CD4-positive, alpha-beta memory T cell (primary cell): ENCODE measurements at places on chromosomes 3 and 15. TPM values are rescaled to one million over a fixed set of nuclear protein-coding genes. Genes with fewer than 3 reads are reported as not detected.

DNA sequence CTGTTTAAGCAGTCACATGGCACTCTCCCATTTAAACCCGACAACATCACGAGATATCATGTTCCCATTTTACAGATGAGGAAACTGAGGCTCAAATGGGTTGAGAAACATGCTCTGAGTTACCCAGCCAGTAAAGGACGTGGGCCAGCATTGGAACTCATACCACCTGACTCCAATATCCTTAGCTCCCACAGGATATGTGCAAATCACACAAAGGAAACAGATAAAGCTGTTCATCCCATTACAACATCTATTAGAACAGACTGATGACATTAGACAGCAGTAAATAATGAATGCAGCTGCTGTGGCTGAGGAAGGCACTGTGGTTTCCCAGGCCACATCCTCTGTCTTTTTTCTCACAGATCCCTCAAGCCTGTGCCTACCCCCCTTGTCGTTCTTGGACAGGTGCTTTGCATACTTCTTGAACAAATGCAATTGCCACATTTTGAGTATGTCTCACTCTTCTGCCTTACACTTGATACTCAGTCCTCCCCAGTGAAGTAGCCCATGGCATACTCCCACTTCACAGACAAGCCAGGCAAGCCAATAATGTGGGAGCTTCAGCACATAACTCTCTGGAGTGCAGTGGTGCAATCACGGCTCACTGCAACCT lies 17.7 kb downstream of the FRMD4B start:
- DNase-seq = peak; percentile 46

DNA sequence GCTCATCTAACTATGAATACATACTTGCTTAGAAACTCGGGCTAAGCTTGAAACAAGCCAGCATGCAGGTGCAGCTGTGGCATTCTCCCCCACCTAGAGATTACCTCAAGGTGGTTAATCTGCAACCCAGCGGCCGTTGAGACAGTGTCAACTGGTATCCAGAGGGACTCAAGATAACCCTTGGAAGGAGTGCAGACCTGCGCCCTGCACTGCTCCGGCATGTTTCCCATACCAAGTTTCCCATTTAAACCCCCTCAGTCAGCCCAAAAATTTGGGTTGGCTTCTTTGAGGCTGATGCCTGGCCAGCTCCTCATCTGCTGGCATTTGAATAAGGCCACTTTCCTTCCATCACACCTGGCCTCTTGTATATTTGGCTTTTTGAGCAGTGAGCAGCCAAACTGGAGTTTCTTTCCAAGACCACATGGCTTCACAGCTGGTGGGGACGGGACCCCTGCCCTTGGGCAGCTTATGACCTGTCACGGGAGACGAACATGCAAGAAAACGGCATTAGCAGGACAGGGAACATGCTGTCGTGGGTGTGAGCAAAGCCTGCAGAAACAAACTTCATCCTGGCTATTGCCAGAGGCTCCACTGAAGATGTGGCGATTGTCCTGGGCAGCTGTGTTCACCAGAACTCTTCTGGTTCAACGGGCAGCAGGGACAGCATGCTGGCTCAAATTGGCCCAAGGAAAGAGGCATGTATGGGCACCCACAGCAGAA lies 98.2 kb downstream of the PLXNA1 start:
- DNase-seq = no peak

Gene ACP3
- not detected for total RNA-seq

- no peak for DNase-seq
Observed at GRCh38 chr3:66860771-66861170, 137.3 kb upstream of the KBTBD8 start.

- no peak for DNase-seq
Observed at GRCh38 chr3:62874711-62875557, at the start of gene CADPS. CADPS (minus strand) TSS chr3:62875416; CDS start chr3:62875029, 387 bp downstream.

- DNase-seq = peak; percentile 31
Observed at GRCh38 chr3:114179575-114179974, 723 bp upstream of the DRD3 start.

DNA sequence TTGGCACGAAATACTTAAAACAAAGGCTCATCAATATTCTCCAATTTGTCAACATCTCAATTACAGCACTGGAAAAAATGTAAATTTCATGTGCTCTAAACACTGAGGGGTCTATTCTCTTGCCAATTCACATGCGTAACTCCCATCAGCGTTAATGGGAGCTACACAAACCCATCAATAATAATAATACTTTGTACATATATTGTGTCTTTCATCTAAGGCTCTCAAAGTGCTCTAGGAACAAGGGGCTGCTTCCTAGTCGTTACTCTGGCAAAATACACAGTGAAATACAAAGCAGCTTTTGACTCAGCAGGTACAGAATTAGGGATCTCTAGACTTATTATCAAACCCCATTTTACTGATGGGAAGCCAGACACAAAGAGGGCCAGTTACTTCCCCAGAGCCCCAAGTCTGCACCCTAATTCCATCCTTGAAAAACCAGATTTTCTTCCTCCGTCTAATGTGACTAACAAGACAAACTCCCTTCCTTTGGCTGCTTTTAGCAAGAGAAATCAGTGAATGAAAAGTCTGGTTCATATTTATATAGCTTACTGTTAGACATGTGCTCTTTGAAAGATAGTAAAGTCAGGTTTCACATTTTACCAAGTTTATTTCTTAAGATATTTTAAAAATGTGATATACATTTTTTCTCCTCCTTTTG lies 20.0 kb downstream of the MEIS2 start:
- DNase-seq = no peak

Gene DPPA2
- total RNA-seq = not detected

DNA sequence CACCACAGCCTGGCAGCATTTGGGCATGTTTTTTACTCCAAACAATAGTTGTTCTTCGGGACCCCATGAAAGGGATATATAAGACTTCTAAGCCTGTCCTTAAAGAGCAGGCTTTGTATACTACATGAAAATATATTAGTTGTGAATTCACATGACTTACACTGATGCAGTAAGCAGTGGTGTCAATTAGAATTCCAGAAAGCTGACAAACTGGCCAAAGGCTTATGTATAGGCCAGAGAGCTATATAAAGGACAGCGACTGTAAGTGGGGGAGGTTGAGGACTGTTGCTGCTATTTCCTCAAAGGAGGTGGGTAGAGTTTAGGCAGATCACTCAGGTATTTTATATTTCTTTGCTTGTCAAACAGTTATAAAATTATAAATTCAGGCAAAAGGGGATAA lies 24.8 kb downstream of the KPNA4 start:
- DNase-seq = no peak

DNA sequence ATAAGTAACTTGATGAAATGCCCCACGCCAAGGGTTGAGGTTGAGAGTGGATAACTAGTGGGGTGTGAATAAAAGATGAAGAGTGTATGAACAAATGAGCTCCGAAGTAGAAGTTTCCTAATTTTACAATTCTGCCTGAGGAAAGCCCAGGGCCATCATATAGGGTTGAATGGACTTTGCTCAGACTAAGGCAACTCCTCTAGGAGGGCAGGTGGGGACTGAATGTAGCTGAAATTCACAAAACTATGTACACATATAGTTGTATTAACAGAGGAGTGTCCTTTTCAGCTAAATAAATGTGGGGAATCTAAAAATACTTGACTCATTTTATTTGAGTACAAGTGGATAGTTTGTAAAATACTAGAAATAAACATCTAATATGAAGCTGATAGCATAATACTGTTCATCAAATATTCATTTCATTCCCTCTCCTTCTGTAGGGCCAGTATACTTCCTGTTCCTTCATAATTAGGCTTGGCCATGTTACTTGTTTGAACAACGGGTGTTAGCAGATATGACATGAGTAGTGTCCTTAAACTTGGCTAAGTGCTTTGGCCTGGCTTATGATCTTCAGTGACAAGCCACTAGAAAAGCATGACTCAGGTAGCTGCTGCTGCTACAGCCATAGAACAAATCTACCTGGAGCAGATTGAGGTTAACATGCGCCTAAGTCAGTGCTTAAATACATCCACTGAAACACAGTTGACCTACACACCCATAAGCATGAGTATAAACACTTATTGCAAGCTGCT lies 26.5 kb downstream of the PLSCR1 start:
- no peak for DNase-seq

DNA sequence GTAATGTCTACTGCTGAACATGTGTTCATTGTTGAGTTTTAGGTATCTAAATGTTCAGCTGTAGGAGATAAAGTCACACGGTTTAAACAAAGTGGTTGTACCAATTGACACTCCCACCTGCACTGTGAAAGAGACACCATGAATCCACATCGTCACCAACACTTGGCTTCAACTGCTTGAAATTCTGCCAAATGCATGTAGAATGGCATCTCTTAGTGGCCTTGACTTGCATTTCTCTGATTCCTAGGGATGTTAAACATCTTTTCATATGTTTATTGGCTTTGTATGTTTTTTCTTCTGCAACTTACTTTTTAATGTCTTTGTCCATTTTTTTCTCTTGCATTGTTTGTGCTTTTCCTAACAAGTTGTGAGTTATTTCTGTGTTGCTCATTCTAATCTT lies 43.4 kb downstream of the RPLP1 start:
- no peak for DNase-seq

GRCh38 chr3:28645149-28645548 lies 296.5 kb upstream of the AZI2 start:
- no peak for DNase-seq

DNA sequence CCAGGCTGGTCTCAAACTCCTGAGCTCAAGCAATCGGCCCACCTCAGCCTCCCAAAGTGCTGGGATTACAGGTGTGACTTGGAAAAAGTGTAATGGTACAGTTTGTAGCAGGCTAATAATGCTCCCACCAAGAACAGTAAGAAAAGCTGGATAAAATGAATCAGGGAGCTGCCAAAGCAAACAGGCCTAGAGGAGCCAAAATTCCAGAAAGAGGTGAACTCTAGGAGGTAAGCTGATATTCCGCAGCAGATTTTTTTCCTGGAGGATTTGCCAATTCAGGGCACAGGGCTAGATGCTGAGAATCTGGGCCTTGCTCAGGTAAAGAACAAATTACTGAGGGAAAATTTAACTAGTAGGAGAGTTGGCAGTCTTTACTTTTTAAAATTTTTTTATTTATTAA lies 11.0 kb upstream of the PCYT1A start:
- DNase-seq = no peak

GRCh38 chr3:112315791-112316190 lies 17.2 kb upstream of the CD200 start:
- DNase-seq = no peak

DNA sequence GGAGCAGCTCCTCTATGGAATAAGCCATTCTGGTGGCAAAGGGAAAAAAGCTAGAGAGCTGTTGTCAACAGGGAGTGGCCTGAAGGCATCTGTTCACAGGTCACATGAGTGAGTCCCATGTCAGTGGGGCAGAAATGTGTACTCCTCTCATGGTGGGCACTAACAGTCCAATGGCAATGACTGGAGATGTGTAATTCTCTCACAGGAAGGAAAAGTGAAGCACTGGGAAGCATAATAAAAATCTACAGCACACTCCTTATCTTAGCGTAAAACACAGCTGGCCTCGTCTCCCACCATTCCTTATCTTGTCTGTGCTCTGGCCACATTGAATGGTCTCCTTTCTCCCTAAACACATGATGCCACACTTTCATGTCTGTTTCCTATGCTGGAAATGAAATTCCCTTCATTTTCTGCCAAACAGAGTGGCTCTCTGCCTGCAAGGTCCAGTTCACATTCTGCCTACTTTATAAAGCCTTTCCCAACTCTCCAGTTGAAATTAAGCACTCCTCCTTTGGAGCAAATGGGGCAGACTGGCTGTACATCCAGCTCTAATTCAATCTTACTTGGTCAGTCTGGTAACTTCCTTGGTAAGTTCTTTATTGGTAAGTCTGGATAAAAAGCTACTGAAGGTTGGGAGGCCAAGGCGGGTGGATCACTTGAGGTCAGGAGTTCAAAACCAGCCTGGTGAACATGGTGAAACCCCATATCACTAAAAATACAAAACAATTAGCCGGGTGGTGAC lies 139.8 kb downstream of the RPL22L1 start:
- no peak for DNase-seq

DNA sequence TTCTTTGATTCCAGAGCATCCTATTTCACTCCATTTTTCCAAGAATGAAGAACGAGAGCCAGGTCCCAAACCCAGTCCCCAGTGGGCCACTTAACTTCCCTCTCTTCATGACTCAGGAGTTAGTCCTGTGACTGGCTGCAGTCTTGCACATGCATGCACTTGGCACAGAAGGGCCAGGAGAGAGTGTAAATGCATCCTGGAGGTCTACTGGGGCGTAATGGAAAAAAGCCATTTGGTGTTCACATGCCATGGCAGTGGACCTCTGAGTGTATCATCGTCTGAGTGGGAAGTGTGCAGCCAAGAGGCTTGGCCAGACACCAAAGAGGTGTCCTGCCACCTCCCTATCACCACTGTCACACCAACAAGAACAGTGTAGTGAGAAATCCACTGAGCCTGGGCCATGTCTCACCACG lies 15.1 kb upstream of the RFTN1 start:
- DNase-seq = no peak

DNA sequence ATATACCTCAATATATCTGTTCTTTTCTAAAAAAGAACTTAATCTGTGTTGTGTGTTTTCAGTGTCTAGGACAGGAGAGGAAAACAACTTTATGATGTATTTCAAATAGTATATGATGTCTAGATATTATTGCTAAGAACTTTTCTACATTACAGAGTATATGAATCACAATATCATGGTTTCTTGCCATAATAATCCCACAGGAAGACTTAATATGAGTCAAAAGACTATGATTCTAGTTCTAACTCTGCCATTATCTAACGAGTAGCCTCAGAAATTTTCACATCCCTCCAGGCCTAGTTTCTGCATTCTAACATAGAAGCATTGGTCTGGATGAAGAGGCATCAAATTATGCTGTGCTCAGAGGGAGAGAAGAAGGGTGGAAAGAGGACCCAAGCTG lies 107.7 kb upstream of the SPRED1 start:
- DNase-seq = no peak

DNA sequence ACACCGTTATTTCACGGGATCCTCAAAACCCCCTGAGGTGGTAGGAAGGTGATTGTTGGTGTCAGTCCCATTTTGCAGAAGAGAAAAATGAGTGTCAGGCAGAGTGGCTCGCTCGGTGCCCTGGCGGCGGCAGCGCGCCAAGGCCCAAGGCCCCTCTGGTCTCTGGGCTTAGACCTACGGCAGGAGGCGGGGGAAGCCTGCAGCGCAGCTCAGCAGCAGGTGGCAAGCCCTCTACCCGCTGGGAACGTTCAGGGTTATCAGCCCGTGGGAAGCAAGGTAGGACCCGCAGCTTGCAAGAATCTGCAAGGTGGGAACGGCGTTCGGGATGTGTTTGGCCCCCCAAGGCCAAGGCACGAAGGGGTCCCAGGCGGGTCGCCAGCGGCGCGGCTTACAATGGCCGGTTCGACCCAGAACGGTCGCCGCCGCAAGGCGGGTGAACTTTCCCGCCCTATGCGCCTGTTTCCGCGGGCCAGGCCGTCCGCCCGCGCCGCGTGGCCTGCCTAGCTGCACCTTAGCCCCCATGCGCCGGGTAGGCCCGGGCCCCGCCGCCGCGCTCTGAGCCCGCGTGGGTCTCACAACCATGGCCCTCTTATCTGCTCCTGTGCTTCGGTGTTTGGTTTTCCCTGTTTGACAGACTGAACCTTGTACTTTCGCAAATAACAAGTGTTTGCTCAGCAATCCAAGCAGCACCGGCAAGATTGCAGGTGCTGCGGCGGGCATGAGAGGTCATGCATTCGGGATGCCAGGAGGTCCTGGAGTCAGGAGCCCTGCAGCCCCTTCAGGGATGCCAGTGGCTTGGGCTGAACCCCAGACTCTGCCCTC lies 39.7 kb downstream of the CCNL1 start:
- no peak for DNase-seq

Gene BCL2A1
- total RNA-seq = 25.4 TPM
